ENCODE measurements at places on chromosomes 12 and 14.

- no peak for DNase-seq
Measured at GRCh38 chr12:98149691-98150210, 365.6 kb upstream of the TMPO start.

- no peak for DNase-seq
Measured at GRCh38 chr14:105041841-105042765, 21.2 kb upstream of the CDCA4 start.

- DNase-seq, result no peak
Measured at GRCh38 chr12:121939186-121939585, 20.8 kb downstream of the CFAP251 start.

- no peak for DNase-seq
Measured at GRCh38 chr12:109461049-109461845, 15.9 kb downstream of the KCTD10 start.

DNA sequence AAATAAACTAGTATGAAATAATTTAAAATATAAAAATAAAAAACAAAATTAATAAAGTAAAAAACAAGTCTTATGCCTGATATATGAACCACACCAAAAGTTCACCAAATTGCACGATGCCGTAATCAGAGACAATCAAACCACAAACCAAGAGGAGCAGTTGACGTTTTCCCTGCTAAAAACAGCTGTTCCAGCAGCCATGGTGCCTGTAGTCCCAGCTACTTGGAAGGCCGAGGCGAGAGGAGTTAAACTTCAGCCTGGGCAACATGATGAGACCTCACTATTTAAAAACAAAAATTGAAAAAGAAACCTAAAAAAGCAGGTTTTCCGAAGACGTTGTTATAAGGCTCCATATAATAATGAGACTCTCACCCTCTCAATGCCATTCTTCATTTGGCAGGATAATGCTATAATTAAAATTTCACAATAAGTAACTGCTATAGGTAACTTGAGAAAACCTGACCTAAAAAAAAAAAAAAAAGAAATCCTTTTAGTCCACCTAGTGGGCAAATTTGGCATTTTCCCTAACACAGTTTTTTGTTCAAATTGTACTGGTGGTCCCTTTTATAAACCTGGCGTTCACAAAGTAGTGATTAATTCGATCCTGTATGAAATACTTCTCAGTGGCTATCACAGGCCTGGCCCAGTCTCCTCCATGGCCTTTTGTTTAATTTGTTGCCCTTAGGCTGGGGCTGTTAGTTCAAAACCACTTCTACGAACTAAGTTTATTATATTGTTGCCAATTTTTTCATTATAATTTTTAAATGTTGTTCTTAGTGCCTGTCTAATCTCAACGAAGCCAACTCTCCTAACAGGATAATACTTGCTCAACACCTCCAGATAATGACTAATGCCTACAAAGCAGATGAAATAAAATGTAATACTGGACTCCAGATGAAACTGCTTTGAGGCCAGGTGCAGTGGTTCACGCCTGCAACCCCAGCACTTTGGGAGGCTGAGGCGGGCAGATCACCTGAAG, 62.1 kb downstream of the TNFAIP2 start:
- DNase-seq, result no peak

- DNase-seq, result no peak
Measured at GRCh38 chr12:53414756-53415417, 8.8 kb upstream of the AMHR2 start.

DNA sequence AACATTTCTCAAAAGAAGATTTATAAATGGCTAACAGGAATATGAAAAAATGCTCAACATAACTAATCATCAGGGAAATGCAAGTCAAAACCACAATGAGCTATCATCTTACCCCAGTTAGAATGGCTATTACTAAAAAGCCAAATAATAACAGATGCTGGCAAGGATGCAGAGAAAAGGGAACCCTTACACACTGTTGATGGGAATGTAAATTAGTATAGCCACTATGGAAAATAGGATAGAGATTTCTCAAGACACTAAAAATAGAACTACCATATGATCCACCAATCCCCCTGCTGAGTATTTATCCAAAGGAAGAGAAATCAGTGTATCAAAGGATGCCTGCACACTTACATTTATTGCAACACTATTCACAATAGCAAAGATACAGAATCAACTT, 58.3 kb downstream of the GUCY2C start:
- no peak for DNase-seq

DNA sequence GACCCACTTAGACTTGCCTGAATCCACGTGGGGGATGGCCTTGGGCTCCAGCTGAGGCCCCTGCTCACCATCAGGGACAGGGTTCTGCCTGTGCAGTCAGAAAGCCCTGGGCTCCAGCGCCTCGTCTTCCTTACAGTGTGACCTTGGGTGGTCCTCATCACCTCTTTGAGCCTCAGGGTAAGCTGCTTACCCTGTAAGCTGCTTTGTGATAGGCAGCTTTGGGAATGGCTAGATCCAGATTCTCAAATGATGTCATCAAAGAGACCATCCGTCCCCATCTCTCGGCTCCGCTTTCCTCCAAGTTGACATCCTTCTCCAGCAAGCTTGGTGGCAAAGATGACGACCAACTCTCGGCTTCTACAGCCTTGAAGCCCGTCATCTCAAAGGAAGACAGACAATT, 127.0 kb downstream of the ADCK1 start:
- no peak for DNase-seq

DNA sequence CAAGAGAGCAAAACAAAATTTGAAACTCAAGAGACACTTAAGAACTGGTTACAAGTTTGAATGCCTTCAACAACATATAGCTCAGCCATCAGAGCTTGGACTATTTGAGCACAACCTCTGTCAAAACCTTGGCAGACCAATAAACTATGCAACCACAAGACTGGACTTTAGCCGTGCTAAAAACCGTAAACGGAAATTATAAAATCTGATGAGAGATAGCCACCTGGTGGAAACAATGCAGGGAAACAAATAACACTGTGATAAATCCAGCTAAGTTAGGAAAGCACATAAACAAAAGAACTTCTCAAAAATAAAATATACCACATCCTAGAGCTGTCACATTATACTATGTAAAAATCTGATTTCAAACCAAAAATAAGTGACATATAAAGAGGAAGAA, 1074.2 kb upstream of the NOVA1 start:
- no peak for DNase-seq

- DNase-seq, result no peak
Measured at GRCh38 chr14:81246461-81247270, 25.9 kb upstream of the GTF2A1 start.

DNA sequence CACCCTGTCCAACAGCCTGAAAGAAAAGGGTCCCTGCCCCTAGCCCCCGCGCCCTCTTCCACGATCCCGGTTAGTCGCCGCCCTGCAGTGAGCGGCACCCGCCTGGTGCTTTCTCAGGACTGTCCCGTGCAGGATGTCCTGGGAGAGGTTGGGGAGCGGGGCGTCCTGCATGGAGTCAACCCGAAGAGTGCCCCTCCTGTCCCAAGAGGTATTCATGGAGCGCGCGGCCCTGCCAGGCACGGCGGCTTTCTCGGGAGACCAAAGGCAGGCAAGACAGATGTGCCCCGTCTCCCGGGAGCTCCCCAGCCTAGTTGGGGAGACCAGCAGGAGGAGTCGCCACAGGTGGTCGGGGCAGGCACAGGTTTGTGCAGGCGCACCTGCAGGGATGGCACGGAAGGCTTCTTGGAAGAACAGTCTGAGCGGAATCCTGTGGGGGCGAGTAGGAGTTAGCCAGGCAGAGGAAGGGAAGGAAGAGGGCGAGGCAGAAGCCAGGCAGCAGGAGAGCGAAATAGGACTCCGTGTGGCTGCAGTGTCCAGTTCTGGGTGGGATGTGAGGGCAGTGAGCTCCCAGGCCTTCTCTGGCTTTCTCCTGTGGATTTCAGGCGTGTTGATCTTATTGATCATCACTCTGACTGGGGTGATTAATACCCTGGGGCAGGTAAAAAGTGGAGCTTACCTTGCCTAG, 723 bp downstream of the SIVA1 start:
- DNase-seq, result no peak

GRCh38 chr14:79580414-79580813, 630.9 kb downstream of the DIO2 start:
- DNase-seq, result no peak

DNA sequence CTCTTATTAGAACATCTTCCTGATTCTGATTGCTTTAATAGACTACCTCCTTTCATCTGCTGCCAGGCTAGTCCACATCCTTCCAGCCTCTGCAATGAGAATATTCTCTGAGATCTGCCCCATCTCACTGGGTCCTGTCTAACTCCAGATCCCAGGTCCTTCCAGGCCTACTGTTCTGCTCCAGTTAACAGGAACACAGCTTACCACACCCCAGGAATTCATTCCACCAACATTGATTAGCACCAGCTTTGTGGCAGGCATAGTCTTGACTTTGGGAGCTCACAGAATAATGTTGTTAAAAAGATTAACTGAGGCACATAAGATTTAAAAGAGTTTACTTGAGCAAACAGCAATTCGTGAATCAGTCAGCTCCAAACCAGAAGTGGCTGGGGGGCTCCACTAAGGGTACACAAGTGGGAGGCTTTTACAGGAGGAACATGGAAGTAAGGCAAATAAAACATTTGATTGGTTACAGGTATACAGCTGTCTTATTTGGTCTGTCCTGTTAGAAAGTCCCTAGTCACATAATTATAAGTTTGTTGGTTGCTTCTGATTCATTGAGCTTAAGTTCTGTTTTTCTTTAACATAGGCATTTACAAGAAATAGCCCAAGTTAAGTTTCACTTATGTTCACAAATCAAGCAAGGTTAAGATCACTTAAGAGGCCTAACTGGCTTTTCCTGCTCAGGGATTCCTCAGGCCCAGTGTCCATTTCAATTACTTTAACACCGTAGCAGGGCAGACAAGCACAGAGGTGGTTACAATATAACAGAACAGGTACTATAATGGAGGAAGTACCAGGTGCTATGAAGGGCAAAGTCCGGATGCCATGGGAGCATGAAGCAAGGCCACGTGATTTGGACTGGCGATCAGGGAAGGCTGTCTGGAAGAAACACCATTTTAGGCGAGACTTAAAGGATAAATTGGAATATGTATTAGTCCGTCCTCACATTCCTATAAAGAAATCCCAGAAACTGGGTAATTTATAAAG, 12.2 kb upstream of the MYH7 start:
- no peak for DNase-seq

GRCh38 chr12:65885716-65886115, 61.4 kb downstream of the HMGA2 start:
- no peak for DNase-seq

DNA sequence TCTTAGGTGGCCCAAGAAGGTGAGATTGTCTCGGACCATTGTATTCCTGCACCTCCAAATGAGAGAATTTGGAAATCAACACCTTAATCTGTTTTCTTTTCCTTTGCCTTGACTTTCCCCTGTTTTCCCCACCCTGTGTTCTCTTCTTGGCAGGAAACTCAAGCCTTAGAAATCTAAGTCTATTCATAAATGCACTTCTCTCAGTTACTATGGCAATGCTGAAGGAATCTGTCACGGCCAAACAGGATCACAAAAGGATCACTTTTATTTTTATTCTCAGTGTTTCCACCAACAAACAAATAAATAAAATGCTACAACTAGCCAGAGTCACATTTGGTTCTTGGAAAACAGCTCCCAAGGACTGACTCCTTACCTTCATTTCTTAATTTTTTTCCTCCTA, 270.5 kb downstream of the BCAT1 start:
- no peak for DNase-seq

DNA sequence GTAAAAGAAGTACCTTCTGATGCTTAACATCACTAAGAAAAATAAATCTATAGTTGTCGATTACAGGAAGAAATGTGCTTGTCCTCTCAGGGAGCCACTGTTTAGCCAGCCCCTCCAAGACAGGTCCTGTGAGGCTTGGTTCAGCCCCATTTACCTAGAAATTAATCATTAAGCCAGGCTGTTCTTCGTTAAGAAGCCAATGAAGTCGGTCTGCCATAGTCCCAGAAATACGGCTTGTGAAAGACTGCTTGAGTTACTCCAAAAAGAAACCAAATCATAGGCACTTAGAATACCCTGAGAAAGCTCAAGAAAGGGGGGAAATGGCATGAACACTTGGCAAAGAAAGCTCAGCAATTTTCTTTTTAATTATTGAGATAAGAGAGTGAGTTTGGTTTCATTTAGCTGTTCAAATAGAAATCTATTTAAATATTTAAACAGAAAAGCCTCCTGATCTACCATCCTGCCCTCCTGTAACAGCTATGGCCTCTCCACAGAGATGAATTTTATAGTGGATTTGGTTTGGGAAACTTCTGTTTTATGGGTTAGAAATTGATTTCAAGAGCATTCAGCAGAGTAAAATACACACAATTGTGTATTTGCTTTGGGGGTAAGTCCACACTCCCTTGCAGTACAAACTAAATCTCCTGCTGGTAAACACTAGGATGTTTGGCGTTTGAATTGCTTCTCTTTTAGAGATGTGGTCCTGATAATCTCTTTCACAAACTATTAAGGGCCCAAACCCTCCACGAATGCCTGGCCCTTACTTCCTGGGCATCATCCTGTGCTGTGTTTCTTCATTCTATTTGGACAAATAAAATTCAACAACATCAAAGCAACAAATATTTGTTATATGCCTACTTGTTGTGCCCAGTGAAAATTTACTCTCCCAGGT, 234.4 kb downstream of the SEC23A start:
- DNase-seq, result no peak

DNA sequence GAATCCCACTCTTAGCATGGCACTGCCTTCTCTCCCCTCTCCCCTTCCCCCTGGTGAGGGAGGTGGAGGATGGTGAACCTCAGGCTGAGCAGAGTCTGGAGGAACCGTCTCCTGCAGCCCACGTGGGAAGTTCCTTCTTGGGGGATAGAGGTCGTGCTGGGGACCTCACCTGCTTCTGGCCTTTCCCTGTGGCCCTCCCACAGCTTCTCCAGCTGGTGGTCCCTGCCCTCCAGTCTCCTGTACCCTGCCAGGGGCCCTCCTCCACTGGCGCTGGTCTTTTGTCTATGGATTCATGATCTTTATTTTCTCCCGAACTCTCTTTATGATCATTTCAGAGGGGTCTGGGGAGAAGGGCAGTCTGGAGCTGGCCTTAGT, 9.0 kb upstream of the MTA1 start:
- DNase-seq, result peak; percentile 17

- no peak for DNase-seq
Measured at GRCh38 chr12:8449355-8449859, 6.4 kb upstream of the CLEC6A start.

DNA sequence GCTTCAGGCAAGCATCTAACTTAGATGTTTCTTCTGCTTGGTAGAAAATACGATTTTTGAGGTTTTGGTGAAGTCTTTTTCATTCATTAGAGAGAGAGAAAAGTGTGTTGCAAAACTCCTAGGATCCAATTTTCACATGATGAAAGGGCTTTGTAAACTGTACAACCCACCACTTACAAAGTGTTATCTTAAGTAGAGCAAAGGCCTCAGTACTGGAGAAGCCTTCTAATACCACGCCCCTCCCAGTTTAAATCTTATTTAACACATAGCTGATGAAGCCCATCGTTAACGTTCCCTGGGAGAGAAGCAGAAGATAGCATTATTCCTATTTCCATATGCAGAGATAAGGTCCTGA, 869 bp downstream of the APOLD1 start:
- no peak for DNase-seq

GRCh38 chr12:2697057-2697800, 97.5 kb upstream of the FKBP4 start:
- no peak for DNase-seq

DNA sequence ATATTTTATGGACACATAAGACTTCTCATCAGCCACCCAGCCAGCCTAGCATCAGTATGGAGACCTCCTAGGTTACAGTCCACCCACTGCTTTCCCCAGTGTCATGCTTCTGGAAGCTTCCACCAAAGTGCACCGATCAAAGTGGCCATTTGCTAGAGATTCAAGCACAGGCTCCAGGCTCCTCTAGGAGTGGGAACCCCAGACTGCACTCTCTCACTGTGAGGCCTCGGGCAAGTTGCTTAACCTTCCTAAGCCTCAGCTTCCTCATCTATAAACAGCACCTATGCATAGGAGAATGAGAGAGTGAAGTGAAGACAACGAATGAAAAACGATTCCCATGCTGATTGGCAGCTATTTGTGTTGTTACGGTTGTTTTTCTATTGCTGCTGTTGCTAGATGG, 94.4 kb downstream of the DICER1 start:
- no peak for DNase-seq

Measured in GM12892 (cell line).